Retinal pigment epithelial cell (primary cell): ENCODE measurements at places on chromosomes 6 and 20.

DNA sequence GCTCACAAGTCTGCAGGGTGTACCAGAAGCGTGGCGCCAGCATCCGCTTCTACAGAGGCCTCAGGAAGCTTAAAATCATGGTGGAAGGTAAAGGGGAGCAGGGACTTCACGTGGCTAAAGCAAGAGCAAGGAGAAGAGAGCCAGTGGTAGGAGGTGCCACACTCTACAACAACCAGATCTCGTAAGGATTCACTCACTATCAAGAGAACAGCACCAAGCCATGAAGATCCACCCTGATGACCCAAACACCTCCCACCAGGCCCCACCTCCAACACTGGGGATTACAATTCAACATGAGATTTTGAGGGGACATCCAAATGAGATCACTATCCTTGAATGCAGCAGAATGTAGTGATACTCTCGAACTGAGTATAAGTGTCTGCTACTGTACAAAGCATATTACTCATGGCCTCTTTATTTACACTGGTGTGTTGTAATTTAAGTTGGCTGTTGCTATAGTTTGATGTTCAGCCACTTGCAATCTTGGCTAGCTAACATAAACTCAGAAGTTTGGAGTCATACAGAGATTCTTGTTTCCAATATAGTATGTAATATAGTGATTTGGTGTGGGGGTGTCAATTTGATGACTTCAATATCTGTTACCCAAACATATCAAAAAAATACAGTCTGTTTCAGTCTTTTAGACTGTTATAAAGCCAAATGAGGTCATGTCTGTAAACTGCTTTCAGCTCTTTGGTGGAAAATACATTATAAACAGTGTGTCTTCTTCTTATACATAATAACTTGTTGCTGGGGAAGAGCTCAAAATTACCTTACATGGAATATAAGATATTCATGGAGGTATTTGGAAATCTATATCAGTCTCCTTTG lies 39.4 kb upstream of the MYLIP start:
- no peak for DNase-seq

GRCh38 chr6:139355777-139356445 lies 18.5 kb downstream of the CITED2 start:
- DNase-seq = no peak

GRCh38 chr6:132365281-132365907 lies 35.9 kb downstream of the MOXD1 start:
- DNase-seq = peak; percentile 58

- DNase-seq = no peak
Observed at GRCh38 chr20:697826-698225, 22.2 kb upstream of the SCRT2 start.

DNA sequence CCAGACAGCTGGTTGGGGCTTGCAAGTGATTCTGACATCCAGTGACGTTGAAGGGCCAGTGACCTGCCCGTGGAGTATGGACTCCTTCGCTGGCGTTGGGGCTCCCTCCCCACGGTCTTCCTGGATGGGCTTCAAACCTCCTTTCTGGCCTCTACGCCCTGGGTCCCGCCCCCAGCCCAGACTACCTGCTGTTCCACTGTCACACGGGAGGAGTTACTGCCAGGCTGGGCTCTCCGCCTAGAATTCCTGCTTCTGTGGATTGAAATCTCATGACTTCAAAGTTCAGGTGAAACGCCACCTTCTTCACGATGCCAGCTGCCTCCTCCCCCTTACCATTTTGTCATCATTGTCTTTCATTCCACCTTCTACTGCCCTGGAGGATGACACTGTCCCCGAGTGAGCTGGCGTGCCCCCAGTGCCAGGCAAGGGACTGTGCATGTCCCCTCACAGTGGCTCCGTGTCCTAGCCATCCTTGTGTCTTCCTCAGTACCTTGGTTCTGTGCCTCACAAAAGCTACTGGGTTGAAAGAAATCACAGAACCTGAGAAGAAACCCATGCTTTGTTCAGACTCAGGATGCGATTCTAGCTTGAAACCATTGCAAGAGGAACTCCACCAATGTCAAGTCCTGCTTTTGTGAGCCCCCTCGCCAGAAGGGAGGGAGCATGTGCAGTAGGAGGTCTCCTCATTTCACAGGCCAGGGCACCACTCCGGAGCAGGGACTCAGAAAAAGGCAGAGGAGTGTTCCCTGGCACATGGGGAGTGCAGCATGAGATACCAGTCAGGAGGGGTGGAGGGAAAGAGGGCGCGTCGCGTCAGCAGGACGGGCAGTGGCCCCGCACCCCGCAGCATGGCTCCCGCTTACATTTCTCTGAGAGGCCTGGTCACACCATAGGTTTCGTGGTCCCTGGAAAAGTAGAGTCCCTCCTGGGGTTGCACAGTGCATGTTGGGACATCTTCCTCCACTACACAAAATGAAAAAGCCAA lies 11.0 kb upstream of the IRF4 start:
- DNase-seq = no peak

DNA sequence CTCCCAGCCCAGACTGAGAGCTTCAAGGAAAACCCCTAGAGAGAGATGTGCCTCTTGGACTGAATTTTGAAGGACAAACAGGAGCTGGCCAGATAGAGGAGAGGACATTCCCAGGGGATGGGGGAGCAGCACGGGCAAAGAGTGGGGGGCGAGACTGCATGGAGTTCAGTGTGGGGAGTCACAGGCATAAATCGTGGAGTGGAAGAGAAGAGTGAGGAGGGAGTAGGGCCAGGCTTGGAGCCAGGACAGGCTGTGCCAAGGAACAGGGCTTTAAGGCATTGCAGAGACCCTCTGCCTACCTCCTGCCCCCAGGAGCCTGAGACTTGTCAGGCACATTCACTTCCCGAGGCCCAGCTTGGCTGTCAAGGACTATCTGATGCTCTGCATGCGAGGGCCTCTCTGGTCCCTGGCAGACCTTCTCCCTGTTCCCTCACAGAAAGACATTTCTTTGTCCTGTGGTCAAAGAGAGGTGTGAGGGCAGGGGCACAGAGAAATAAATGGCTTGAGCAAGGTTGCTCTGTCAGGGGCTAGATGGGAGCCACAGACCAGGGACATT lies 5.2 kb upstream of the SLC22A7 start:
- no peak for DNase-seq

- DNase-seq = no peak
Observed at GRCh38 chr6:14618759-14619418, 501.3 kb downstream of the CD83 start.

DNA sequence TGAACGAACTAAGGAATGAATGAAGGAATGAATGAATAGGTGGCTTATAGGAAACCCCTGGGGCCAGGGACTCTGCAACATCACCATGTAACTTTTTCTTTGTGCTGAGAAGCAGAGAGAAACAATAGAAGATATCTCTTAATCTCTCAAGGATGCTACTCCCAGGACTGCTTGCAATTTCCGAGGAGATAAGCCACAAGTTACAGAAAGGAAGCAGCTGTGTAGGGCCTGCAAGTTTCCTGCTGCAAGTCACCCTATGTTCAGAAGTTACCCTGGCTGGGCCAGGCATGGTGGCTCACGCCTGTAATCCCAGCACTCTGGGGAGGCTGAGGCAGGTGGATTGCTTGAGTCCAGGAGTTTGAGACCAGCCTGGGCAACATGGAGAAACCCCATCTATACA lies 7.3 kb upstream of the MAVS start:
- DNase-seq = no peak
